Stimulated activated CD4-positive, alpha-beta T cell treated with anti-CD3 and anti-CD28 coated beads, Interleukin-12 subunit alpha, Interleukin-12 subunit beta, amount 100 ng/mL, for 4 hours (primary cell): ENCODE measurements at places on chromosomes 3 and 15.

DNA sequence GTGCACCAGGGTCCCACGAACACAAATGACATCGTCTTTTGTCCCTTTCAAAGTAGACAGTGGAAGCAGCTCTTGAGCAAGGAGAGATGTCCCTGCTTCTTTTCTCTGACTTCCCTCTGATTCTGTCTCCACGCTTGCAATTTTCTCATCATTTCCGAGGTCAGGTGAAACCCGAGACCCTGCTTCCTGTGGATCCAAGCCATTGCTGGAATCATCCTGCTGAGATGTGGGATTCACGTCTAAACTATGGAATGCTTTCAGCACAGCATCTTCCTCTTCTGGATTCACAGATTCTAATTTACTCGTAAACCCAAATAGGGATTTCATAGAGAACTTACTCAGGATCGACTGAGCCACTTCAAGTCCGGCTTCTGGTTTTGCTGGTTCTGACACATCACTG, 127.1 kb downstream of the FMN1 start:
- DNase-seq: no peak

DNA sequence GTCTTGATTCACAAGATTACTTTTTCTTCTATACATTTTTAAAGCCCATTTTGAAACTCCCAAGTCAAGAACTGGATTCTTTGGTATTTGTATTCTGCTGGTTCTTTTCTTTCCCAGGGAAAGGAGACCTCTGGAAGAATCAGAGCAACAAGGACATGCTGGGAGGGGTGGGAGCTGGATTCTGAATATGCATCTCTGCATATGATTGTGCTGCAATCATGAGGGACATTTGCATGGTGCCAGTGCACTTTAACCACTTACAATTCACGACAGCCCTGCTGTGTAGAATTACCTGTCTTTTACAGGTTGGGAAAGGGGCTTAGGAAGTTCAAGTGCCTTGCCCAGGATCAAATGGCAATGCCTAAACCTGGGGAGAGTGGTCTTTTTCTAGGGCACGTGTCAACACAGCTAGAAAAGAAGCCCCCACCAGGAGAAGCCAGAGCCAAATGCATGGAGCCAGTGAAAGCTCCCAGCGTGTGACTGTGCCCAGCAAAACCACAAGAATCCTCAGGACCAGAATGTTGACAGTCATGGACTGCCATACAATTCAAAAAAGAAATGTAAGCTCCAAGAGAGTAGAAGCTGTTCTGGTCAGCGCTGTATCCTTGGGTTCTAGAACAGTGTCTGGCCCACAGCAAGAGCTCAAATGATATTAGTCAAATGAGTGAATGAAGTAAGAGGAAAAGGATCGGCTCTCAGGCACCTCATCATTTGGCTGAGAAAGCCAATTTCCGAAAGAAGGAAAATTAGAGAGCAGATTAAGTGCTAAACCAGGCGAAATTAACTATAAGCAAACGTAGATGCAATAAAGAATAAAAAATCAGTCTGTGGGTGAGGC, 84.5 kb upstream of the MEF2A start:
- DNase-seq: no peak

- DNase-seq: no peak
These were observed 7.7 kb upstream of the FLNB start for GRCh38 chr3:58000306-58001085.

DNA sequence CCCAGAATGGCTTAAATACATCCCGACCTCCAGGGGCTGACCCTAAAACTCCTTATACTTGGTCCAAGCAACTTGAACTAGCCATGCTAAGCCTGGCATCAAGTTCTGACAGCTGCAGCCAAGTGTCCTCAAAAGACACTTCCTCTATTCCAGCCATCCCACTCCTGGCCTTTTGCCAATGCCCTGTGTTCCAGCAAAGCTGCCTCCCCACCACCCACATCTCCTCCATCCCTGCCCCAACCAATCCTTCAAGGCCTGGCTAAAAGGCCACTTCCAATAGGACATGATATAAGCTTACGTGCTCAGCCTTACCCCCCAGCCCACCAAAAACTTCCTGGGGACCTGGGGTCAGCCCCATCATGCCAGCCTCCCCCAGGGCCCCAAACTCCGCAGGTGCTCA, 40.9 kb downstream of the SEMA3G start:
- DNase-seq: no peak

DNA sequence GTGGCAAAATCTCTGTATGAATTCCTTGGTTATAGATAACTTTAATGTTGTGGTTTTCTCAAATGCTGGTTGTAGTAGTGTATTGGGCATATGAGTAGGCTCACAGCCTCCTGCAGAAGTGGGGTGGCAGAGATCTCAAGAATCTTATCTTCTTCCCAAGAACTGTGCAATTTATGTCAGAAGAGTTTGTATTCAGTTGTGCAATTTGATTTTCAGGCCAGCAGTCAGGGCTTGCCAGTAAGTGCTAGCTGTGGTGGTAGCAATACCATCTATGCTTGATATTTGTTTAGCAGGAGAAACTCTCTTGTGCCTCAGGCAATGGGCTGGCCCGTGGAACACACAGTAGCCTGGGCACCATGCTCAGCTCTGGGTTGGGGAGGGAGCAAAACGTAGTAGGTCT, 58.4 kb upstream of the GOLIM4 start:
- no peak for DNase-seq

DNA sequence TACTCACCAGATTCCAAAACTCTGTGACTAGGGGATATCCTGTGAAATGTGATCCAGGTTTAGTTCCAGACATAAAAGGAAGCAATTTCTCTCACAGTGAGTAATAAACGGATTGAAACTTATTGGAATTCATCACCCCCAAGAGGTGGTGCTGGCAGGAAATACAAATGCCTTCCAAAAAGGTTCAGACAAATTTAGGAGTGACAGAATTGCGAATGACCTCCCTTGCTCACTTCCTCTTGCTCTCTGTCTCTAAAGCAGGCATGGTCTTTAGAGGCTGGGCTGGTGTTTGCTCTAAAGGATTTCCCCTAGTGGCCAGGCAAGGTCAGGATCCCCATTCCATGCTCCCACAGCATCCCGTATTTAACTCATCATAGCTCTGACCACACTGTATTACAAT, 449.4 kb upstream of the PPP2R3A start:
- no peak for DNase-seq

DNA sequence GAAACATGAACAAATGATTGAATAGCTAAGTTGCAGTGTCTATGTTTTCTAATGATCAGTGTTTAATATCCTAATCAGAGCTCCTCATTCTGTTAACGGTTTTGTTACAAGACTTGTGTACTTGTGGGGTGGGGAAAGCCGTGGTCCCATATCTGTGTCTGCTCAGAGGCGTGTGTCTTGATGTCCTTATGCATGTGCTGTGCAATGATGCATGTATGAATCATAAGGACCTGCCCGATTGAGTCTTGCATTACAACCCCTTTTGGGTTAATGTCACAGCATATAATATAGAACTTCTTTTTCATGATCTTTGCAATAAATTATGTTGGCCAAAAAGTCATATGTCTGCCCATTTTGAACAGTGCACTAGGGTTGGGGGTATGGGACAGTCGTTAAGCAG, 233.4 kb downstream of the ITPR1 start:
- DNase-seq: no peak

DNA sequence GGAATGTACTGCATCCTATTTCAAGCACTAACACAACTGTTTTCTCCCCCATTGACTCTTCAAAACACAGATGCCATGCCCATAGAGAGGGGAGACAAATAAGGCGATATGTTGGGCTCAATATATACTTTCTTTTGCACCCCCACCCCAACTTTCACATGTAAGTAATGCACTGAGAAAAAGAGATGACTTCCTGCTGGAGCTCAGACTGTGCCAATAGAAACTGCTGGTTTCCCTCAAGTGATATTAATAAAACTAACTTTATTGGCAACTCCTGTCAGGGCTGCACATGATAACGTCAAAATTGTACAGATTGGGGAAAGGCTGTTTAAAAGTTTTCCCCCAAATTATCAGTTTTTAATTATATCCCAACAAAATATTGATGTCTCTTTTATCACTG, 163.0 kb downstream of the TNIK start:
- DNase-seq: no peak

- DNase-seq: no peak
These were observed 60.7 kb upstream of the ALDH1A3 start for GRCh38 chr15:100818927-100819326.

DNA sequence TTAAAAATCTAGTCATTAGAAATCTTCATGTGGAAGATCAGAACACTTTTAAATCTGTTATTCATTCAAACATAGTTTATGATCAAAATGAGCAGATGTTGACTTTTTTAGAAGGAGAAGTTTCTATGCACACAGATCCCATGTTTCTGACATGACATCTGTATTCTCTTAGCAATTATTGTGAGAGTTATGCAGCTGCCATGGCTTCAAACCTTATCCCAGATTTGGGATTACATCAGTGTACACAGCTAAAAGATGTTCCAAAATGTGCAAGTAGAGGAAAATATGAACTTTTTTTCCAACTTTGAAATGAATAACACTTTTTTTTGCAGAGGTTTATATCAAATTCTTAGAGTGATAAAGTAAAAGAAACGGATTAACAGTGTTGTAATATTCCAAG, 1166.9 kb downstream of the ZPLD1 start:
- no peak for DNase-seq

GRCh38 chr15:38721568-38721945, 156.9 kb upstream of the RASGRP1 start:
- no peak for DNase-seq

- no peak for DNase-seq
These were observed 77.2 kb downstream of the LDHAL6B start for GRCh38 chr15:59283717-59284391.

GRCh38 chr3:197373096-197373495, 74.7 kb upstream of the DLG1 start:
- no peak for DNase-seq

GRCh38 chr3:50515565-50516439, 12.4 kb upstream of the CACNA2D2 start:
- no peak for DNase-seq

GRCh38 chr3:57017459-57017845, 43.0 kb upstream of the SPATA12 start:
- no peak for DNase-seq

- DNase-seq: no peak
These were observed 33.0 kb downstream of the HERC1 start for GRCh38 chr15:63800739-63801138.

DNA sequence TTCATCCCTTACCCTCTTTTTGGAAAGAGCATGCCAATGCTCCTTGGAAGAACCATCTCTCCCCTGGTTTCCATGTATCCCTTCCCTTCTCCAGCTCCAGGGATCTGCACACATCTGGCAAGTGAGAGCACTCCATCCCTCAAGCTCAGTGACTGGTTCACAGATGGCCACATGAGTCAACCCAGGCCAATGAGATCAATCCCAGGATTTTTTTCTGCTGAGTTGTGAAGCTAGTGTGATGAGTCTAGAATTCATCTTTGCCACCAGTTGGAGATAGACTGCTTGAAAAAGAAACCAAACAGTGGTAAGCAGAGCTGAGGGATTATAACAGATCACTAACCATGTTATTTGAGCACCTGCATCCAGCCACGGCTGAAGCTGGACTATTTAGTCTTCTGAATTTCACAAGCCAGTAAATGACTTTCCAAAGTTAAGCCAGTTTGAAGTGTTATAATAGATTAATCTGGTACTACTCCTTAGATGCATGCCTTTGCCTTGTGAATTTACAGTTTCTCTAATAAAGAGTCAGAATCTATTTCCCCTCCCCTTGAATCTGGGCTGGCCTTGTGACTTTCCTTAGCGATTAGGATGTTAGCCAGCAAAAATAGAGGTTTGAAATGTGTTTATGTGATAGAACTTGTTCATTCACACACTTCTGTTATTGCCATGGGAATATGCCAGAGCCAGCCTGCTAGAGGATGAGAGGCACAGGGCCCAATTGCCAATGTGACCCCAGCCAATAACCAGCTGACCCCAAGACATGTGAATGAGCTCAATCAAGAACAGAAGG, 159.8 kb downstream of the WNT5A start:
- no peak for DNase-seq

DNA sequence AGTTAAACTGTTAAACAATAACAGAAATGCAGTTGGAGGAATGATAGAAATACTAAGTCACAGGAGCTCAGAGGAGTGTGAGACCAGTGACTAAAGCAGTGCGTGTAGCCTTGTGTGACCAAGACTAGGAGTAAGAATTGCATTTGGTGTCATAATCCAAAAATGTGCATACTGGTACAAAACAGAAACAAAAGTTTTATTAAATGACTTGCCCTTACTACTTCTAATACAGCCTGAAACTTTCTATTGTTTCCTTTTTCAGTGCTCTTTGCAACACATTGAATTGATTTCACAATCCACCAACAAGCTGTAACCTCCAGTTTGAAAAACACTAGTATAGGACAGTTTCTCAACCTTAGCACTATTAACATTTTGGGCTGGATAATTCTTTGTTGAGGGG, 17.1 kb downstream of the SNX1 start:
- no peak for DNase-seq

DNA sequence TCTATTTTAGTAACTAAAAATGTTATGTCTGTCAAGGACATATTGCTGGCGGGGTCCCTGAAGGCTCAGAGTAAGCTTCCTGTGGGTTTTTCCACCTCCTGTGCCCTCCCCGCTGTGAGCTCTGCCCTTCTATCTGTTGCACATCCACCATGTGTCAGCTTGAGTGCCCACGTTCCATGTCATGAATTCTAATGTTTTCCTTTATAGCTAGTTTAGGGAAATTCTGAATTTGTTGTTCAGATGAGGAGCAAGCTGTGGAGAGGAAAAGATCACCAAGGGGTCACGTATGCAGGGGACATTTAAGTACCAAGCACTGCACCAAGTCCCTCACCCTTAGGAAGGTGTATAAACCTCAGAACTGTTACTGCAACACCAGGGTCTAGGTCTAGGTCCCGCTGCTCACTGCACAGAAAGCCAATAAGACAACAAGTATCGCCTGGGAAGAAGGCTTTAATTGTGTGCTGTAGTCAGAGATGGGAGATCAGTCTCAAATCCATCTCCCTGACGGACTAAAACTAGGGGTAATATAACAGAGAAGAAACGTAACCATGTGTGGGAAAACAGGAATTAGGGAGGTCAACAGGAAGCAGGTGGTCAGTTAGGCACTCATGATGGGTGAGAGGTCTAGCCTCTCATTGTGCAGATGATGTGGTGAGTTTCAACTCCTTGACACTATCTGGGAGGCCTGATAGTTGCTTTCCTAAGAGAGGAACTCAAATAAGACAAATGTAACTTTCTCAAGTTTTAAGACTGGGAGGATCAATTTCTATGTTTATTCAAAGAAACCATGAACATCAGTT, 9.7 kb downstream of the GP9 start:
- DNase-seq: no peak
